Hematopoietic multipotent progenitor cell (in vitro differentiated cells): ENCODE measurements at places on chromosomes 7 and 10. TPM values are rescaled to one million over a fixed set of nuclear protein-coding genes. Genes with fewer than 3 reads are reported as not detected.

TFEC gene
- total RNA-seq = 26.4 TPM

AGAP3 gene
- total RNA-seq = 95.9 TPM

ASB4 gene
- total RNA-seq = not detected

MORN4 gene
- total RNA-seq = 3.5 TPM

PNLIPRP2 gene
- not detected for total RNA-seq

FAM24B gene
- 4.3 TPM for total RNA-seq

SPDYE2 gene
- total RNA-seq = under 0.01 TPM

CCDC172 gene
- not detected for total RNA-seq

SMO gene
- total RNA-seq = 33.1 TPM

ZP3 gene
- total RNA-seq = 17.5 TPM

AEBP1 gene
- total RNA-seq = 19.4 TPM

DYNC1I1 gene
- total RNA-seq = 0.54 TPM

TAX1BP1 gene
- 52.5 TPM for total RNA-seq

DNA sequence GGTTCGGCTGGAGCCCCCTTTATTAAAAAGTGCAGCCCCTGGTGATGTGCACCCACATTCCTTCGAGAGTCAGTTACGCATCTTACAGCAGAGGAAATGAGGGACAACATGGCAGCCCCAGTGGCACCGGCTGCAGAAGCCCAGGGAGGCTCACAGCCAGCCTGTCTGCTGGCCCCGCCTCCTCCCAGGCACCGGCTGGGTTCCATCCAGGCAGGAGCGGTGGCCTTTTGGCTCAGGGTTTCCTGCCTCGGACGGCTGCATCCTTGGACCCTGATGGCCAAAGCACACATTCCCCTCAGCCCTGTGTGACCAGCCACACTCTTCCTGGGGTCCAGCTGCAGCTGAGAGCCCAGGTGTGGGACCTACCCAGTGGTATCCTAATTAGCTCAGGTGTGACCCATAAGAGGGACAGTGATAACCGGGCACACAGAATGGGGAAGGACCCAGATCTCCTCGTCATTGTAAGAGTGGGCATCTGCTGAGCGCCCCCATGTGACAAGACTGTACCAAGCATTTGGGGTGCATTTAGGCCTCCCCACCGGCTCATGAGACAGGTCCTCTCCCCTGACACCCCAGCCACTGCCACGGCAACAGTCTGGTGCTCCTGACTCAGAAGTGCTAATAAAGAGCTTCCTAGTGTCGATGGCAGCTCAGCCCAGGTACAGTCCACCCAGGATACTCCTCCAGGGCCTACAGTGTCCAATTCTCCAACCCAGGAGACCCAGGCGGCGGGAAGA lies 63.3 kb upstream of the CHST15 start:
- DNase-seq = no peak

DNA sequence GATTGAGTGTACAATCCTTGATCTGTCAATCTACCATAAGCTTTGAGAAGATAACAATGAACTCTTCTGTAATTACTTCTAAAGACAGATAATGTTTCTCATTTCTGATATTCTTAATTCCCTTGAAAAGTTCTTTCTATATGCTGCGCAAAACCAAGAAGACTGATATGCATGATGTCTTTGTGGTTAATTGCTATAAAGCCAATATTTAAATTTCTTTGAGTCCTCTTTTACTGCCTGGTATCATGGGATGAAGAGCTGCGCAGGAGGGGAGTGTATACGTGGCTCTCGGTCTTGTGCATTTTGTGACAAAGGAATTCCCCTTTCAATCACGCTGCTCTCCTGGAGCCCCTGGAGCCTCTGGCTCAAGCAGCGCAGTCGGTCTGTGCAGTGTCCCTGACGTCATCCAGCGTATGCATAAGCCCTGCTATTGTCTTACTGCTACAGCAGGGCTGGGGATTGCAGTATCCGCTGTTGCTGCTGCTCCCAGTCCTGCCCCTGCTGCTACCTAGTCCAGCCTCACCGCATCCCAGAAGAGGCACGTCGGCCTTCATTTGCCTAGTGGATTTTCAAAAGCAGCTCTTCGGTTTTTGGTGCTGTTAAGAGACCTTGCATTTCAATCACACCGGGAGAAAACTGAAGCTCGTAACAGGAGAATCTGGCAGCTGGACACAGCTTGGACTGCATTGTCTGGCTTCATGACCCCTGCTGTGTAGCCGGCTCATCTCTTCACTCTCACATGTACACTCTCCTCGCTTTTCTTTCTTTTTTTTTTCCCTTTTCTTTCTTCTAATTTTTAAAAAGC lies 66.7 kb downstream of the ST7 start:
- no peak for DNase-seq

- no peak for DNase-seq
Measured at GRCh38 chr7:95899919-95900513, 127.7 kb downstream of the DYNC1I1 start.

DNA sequence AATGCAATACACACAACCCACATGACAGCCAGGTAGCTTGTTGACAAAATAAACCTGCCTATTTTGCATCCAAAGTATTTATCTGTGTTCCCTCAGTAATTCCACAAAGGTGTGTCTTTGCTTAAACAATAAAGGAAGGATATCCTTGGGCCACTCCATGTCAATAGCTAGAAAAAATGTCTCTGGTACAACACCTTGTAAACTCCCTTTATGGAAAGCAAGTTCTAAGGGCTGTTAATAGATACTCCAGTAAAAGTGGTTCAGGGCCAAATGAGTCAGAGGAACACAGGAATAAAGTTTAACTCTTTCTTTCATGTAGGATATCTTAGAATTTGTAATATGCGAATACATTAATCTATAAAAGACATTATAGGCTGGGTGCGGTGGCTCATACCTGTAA lies 96.9 kb upstream of the LRRTM3 start:
- DNase-seq = no peak

GRCh38 chr10:101050208-101051069 lies 11.3 kb upstream of the KAZALD1 start:
- peak; percentile 66 for DNase-seq

DNA sequence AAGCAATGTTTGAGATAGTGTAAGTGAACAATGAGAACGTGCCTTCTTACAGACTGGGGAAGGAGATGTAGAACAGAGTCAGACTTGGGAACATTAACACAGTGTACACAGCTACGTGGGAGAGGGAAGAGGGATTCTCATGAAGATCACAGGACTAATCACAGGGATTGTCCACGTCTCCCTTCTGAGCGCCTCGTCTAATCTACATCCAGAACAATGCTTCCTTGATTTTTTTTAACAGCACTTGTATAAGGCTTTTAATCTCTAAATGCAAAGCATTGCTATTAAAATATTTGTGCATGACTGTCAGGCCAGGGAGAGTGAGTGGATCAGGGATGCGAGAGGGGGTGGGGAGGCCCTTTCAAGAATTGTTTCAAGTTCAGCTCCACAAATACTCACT lies 62.7 kb downstream of the MET start:
- no peak for DNase-seq

DNA sequence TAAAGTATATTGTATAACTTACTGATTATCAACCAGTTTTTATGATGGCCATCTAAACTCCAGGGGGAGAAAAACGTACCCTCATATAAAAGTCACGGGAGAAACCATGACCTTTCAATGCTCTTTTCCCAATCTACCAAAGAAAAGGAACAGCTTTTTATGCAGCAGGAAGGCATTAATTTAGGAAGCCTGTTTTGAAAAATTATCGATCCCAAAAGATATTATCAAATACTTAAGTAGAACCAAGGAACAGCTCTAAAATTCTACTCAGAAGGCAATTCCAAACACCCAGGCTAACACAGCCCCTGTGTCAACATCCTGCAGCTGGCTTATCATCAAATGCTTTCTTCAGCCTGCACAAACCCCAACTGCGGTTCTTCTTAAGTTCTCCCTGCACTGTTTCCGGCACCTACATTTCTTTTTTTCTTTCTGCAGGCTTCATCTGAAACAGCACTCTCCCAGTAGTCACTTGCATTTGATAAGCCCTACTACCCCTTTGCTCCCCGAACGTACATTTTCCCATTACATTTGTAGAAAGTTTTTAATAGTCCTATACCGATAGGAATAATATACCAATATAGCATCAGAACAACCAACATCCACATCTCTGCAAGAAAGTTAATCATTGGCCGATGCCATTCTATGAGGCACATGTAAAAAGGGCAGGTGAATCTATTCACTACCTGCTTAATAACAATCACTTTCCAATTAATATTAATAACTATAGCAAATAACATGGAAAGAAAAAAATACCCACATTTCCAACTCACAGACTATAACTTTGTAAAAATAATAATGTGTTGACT lies 47.9 kb downstream of the PIP4K2A start:
- DNase-seq = peak; percentile 73

- DNase-seq = no peak
Measured at GRCh38 chr7:71793251-71793650, 618.9 kb downstream of the CALN1 start.

- no peak for DNase-seq
Measured at GRCh38 chr7:158494643-158495042, 93.0 kb downstream of the PTPRN2 start.

GRCh38 chr10:32376097-32376496 lies 29.1 kb upstream of the EPC1 start:
- no peak for DNase-seq

DNA sequence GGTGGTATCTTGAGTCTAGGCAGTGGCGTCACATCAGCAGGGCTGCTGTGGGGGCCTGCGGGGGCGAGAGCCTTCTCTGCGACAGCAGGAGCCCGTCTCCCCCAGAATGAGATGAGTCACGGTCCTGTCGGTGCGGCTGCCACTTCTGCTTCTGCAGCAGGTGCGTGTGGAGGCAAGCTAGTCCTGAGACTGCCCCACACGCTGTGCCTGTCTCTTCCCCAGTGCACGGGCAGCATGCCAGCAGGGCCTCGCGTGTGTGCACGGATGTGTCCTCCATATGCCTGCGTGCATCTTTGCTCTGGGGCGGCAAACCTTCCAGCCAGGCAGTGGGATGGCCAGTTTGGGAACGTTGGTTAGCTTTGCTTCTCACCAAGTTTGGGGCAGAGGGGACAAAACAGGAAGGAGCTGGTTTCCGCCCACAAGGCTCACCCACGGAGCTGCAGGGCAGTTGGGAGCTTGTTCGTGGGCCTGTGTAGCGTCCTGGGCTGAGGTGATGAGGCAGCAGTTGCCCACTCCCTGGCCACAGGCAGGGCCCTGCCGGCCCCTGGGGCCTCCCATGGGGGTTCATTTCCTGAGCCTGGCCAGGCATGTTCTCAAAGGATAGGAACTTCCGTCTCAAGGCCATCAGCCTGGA lies 60.8 kb upstream of the PPIF start:
- peak; percentile 98 for DNase-seq

DNA sequence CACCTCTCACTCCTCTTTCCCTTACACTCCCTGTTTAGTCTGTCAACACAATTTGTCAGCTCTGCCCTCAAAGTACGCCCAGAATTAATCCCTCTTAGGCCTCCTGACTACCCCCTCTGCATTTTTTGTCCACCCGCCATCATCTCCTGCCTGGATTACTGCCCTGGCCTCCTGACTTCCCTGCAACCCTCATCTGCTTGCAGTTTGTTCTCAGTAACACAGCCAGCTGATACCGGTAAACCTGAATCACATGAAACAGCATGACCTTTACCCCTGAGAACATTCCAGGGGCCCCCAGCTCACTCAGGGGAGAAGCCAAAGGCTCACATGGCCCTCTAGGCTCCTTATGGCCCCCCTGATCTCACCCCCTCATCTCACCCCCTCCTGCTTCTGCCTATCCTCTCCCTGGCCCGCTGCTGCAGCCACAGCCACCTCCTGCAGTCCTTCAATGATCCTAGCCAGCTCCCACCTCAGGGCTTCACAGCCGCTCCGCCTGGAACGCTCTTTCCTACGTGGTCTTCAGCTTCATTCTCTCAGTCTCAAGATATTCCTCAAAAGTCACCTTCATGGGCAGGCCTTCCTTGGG lies 8.9 kb downstream of the C10orf53 start:
- DNase-seq = no peak

- DNase-seq = no peak
Measured at GRCh38 chr10:67327626-67328535, 368.1 kb downstream of the CTNNA3 start.

DNA sequence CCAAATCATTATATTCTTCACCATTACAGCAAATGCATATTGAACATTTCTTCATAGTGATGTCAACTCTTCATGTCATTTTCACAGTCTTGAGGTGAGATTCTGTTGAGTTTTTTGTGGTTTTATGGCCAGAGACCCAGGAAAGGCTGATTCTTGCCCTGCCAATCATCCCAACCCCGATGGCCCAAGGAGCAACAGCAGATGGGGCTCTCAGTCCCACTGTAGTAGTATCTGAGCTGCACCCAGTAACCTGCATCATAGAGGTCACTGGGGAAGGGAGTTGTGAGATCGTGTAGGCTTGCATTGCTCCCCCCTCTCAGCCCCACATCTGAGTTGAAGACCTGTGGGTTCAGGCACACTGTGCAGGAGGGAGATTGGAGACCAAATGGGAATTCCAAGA lies 26.7 kb downstream of the ZSCAN25 start:
- no peak for DNase-seq

- DNase-seq = no peak
Measured at GRCh38 chr7:123662755-123663154, 7.1 kb downstream of the LMOD2 start.

DNA sequence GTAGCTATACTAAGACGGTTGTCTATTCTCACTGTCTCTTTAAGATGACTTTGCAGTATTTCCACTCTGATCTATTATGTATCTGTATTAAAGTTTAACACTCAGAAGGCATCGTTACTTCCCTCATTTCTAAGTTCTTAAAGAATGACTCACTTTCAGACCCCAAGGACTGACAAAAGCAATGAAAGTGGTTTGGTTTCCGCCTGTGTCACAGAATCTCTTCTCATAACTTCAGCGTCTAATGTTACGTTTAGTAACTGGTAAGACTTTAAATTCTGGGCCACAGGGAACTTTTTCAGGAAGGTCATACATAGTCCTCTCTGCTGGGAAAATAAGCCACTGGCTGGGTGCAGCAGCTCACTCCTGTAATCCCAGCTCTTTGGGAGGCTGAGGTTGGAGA lies 892.0 kb upstream of the AUTS2 start:
- DNase-seq = no peak

- DNase-seq = peak; percentile 81
Measured at GRCh38 chr10:99685597-99685967, 26.3 kb downstream of the ENTPD7 start.

DNA sequence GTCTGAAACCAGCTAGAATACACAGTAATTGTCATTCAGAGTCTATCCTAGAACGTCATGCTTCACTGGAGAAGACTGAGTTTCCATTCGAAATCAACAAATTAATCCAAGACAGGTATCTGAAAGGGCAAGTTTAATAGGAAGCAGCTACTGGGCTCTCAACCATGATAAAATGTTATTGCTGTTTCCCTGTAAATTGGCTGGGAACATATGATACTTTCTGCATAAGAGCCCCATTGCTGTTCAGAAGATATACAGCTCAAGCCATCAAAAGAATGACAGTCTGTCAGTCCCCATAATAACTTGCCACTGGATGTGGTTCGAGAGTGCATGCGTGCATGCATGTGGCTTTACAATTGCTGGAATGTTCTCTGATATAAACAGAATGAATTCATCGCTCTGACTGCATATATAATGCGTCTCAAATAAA lies 129.0 kb downstream of the HIBADH start:
- no peak for DNase-seq
